ENCODE measurements at places on chromosomes 2 and 18.

DNA sequence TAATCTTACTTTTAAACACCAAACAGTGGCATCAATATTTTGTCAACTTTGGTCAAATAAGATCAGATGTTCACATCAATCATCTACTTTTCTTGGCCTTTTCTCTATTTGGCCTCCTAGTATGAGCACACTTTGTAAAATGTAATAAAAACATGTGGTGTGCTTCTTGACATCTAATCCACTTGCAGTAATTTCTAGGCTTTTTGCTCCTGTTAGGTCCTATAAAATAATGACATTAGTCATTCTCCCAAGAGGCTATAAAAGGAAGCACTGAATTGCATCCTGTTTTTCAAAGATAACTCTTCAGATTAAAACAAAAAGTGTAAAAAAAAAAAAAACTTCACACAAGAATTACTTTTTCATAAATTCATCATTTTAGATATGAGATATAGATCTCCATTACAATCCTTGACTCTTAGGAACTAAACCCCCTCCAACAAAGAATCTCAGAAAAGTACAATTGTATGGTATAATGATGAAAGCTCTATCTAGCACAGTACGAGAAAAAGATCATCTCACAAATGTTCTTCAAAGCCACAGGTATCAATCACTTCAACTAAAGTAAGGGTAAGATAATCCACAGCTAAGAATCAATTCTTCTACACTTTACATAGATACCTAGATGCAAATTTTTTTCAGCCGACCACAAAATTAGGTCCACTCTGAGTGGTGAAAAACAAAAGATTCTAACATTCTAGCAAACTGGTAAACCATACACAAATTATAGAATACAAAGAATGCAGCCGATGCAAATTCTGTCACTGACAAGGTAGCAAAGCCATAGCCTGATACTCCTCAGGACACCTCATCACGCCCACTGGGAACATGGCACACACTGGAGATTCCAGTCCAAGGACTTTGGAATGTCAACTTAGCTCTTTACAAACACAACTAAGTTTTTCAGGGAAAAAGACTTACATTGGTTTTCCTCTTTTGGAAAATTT is 2.7 kb downstream of the BCL2 start:
- no peak for DNase-seq

DNA sequence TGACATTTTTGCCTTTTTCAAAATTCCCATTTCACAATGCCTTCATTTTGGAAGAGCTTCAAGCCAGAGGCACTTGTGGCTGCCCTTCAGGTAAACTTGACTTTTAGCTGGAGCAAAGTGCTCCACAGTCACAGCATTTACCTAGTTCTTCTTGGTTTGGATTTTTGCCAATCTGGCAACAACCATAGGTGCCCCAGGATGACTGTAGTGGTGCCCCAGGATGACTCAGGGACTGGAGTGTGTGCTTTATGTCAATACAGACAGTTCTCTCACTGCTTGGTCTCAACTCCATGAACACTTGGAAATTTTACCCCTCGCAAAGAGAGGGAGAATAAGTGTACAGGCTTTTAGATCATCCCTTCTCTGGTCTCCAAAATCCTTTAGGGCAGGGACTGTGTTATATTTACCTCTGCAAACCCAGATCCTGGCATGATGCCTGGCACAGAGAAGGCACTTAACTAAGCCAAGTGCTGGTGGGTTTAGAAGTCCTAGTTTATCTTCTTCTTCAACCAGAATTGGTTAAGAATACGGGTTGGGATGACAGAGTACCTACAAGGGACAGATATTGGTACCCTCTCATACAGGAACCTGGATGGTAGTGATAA is 15.3 kb upstream of the PTPN4 start:
- no peak for DNase-seq

DNA sequence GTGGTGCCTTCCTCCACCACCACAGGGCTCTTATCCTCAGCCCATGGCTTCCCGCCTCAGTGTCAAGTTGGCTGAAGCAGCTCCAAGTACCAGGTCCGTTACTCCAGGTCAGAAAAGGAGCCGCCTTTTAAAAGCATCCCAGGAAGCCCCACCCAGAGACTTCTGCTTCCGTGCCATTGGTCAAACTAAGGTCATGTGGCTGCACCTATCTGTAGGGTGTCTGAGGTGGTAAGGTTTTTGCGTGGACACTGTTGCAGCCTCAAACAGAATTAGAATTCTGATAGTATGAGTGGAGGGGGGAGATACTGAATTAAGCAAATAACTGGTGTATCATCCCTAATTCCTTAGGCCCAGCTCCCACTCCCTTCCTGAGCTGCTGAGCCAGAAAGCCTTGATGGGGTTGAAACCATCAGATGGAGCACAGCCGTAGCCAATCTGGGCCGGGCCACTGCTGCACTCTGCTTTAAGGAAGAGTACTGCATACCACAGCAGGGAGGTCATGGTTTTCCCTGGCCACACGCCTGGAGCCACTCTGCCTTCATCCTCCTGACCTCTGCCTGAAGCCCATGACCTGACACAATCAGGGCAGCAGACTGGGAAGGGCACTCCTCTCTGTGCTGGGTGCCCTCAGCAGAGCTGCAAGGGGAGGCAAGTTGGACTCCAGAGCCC is 8.4 kb downstream of the TMEM247 start:
- DNase-seq, result no peak

DNA sequence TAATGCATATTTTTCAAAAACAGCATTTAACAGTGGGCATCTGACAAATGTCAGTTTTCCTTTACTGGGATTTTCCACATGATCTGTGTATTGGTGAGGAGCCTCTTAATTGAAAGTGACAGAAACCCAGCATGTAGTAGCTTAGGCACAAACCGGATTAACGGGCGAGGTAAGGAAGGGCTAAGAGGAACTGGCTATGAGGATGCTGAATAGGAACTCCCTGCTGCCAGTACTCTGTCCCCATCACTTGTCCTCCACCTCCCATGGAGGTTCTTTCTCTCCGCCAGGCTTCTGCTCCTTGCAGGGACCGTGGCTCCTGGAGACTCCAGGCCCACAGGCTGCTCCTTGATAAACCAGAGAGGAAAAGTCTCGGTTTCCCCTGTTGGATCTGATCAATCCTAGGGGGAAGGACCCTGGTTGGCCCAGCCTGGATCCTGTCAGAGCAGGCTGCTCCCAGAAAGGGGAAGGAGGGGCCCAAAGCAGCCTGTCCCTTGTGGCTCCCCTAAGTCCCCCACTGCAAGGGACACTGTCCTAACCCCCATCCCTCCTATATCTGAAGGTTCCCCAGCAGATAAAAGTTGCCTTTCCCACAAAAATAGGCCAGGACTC is 10.3 kb downstream of the TEX44 start:
- DNase-seq, result no peak

DNA sequence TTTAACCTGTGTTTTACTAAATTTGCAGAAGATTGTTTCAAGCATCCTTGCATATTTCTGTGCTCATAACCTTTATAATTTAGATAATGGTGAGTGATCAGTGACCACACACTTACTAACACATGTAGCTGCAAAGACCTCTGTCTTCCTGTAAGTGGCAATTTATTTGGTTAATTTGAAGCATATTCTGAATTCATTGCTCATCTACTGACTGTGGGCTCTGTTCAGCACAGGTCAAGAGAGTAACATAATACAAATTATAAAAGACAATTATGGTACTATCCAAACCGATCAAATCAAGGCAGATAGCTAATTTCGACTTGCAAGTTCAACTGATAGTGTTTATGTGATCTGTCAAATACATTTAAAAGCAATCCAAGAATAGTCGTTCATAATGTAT is 223.9 kb upstream of the FAM98A start:
- DNase-seq, result no peak

DNA sequence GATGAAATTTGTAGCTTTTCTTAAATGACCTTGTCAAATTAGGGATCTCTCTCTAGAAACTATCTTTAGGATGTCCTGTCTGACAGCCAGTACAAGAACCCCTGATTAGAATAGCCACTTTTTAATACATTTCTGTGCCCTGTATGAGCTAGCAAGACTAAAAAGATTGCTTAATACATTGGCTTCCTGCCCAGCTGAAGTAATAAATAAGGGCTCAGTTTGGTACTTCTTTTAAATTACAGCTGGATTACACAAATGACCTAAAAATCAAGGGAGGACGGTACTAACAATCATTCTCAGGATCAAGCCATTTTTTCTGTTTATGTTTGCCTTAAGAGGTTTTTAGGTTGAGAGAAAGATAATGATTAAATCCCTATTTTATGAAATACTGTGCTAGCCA is 11.6 kb upstream of the OLA1 start:
- no peak for DNase-seq

DNA sequence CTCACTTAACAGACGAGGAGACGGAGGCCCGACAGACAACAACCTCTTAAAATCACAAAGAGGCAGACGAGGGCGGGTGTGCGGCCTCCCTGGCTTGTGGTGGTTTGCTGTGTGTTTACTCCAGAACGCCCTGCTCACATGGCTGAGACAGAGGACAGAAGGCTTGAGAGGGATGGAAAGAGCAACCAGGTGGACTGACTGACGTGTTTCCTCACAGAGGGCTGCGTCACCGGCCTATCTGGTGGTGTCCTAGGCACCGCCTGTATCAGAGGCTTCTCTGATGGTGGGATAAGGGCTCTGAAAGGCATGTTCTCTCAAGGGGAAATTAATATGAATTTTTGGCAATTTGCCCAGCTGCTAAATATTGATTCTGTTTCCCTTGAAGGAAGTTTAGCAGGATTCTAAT is 47.0 kb upstream of the RALBP1 start:
- DNase-seq, result no peak

- no peak for DNase-seq
These were observed 1202.5 kb downstream of the DSC3 start for GRCh38 chr18:29840089-29840488.

DNA sequence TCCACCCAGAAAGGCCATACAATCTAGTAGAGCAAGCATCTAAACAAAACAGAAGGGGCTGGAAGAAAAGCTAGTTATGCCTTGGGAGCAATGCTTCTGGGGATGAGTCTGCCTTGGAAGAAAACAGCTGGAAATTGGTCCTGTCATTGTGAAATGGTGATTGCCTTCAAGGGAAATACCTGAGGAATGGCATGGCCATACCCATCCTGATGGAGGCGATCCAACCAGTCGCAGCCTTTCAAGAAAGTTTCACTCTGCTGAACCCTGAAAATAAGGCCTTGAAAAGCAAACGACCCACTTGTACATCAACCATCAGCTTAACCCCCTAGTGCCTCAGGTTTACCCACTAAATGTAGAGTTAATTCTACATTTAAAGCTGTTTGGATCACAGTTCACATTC is 72.6 kb upstream of the PID1 start:
- DNase-seq, result no peak

GRCh38 chr2:70995426-70995729 is 705 bp upstream of the TEX261 start:
- peak; percentile 55 for DNase-seq

- DNase-seq, result no peak
These were observed 35.1 kb upstream of the ACVR1 start for GRCh38 chr2:157911246-157911645.

- DNase-seq, result no peak
These were observed 128.5 kb downstream of the SPP2 start for GRCh38 chr2:234179031-234179363.

DNA sequence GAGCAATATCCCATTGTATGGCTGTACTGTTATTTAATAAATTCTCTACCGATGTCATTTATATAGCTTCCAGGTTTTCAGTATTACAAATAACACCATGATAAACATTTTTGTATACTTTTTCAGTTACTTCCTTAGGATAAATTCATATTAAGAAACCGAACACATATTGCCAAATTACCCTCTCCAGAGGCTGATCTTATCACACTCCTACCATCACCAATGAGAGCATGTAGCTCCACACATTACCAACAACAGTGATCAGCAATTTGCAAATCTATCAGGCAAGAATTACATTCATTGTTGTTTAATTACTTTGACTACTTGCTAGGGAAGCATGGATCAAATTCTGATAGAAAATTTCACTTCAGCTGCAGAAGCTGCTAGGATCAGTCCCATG is 5.8 kb upstream of the NDUFV2 start:
- DNase-seq, result no peak

DNA sequence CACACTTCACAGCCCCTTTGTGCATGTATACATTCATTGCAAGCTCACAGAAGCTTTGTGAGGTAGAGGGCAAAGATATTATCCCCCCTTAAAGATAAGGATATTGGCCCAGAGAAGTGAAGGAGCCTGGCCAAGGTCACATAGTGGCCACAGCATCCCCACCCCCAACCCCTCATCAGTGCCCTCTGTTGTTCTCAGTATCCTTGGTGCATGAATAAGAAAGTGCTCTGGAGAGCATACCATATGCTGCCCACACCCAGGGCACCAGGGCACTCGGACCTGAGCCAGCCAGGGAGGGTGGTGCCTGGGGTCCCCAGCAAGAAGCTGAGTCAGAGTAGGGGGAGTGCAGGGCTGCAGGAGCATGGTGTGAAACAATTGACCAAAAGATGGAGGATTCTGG is 3.3 kb downstream of the DYSF start:
- no peak for DNase-seq

- no peak for DNase-seq
These were observed 45.6 kb upstream of the SELENOI start for GRCh38 chr2:26300234-26300925.

- DNase-seq, result no peak
These were observed 127.4 kb downstream of the CACNB4 start for GRCh38 chr2:151971301-151972051.

DNA sequence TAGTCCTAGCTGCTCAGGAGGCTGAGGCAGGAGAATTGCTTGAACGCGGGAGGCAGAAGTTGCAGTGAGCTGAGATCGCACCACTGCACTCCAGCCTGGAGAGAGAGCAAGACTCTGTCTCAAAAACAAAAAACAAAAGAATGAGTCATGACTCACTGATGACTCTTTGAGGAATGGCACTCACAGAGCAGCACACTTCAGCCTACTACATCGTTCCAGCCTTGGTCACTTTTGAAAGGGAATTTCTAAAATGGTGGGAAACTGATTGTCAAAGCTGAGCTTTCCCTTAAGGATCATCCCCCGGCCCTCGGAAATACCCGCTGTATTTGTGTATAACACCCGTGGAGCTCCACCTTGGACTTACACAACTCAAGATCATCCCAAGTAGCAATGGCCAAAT is 217.3 kb upstream of the HS6ST1 start:
- DNase-seq, result no peak

GRCh38 chr2:8380566-8380965 is 301.3 kb upstream of the ID2 start:
- no peak for DNase-seq

DNA sequence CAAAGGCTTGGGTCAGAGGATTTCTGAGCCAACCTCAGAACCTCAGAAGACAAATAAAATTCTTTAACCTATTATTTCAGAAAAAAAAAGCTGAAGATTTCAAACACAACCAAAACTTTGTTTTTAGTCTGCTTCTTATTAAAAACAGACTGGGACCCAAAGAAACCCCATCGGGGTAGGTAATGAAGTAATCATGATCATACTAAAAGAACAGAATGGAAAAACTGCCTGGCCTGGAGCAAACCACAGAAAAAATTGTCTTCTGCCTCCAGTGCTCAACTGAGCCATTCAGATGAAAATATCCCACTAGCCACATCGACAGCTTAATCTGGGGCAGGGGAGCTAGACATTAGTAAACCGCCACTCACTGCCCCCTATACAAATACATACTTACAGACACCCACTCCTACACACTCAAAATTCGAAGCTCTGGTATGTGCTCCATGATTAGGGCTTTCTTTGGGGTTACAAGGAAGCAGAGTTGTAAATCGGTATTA is 76.5 kb downstream of the SDC1 start:
- no peak for DNase-seq

Measured in CD4-positive, alpha-beta T cell treated with Interleukin-15 for 1 hour (primary cell).